Nasal cavity respiratory epithelium epithelial cell of viscerocranial mucosa (primary cell): ENCODE measurements at places on chromosomes 3 and 15. TPM values are rescaled to one million over a fixed set of nuclear protein-coding genes. Genes with fewer than 3 reads are reported as not detected.

RRP9 gene
- total RNA-seq = 38.3 and 40.7 TPM in 2 replicates

CLDN18 gene
- total RNA-seq = not detected in 2 replicates

CNTN3 gene
- total RNA-seq = 0.68 and 1.6 TPM in 2 replicates

MGA gene
- total RNA-seq = 32.1 and 52.8 TPM in 2 replicates
